ENCODE measurements at places on chromosomes 7 and 10.

GRCh38 chr7:150620617-150621371 lies 11.4 kb downstream of the GIMAP6 start:
- no peak for DNase-seq

GRCh38 chr10:25725917-25726716 lies 207.9 kb upstream of the MYO3A start:
- no peak for DNase-seq

DNA sequence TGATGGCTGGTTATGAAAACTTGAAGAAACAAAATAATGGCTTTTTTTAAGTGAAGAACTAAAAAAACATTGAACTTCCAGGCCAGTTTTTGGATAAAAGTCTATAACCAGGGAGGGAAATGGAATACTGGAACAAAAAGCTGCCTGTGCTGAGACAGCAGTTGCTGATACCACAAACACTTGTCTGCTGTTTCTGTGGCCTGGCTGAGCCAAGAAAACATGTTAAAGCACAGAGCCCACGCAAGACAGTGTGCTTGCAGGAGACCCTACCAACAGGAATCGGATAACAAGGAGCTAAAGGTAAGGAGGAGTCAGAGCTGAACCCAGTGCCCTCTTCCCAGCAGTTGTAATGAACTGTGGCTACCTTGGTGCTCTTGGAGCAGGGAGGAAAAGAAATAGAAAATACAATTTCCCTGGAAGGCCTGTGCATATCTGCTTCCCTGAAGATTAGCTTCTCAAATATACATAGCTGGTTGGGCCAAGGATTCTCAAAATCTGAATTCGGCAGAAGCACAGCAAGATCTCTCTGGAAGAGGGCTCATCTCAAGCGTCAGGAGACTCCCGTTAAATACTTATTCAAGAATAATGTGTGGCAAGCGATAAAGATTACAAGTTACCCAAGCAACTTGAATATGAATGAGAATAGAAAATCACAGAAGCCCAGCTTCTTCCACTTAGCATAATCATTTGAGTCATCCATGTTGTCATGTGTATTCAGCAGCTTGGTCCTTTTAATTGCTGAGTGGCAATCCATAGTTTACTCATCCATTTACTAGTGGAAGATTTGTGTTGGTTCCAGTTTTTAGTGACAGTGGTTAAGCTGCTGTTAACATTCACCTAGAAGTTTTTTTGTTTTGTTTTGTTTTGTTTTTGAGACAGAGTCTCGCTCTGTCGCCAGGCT lies 87.6 kb downstream of the NOD1 start:
- DNase-seq = no peak

DNA sequence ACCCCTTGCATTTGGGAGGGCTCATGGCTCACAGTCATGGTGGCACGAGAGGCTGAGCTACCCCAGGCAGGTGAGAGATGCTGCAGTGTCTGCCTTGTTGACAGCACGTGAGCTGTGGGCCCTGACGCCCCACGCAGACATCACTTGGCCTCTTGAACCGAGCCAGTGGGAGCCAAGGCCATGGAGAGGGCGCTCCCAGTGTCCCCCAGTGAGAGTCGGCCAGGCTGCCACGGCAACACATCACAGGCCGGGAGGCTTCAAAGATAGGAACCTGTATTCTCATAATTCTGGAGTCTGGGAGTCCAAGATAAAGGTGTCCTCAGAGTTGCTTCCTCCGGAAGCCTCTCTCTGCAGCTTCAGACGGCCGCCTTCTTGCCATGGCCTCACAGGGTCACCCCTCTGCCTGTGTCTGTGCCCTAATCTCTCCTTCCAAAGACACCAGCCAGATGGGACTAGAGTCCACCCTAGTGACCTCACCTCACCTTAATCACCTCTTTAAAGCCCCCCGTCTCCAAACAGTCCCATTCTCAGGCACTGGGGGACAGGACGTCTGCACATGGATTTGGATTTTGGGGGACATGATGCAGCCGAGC lies 119.6 kb downstream of the KLF6 start:
- DNase-seq = no peak

GRCh38 chr10:113762083-113762482 lies 10.6 kb downstream of the PLEKHS1 start:
- no peak for DNase-seq

DNA sequence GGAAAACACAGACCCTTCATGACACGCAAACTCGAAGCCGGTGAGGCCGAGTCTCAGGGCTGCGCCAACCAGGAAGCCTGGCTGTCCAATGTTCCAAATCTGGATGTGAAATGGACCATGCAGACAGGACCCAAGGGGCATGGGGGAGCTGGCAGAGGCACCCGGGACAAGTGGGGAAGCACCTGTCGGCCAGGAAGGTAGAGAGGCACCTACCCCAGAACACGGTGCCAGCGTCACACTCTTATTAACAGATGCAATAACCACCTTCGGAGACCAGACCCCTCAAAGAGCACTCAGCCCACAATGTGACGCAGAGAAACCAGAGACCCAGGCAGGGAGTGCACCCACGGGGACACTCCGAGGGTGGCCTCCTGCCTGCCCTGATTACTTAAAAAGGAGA lies 88.3 kb upstream of the PDGFA start:
- no peak for DNase-seq

DNA sequence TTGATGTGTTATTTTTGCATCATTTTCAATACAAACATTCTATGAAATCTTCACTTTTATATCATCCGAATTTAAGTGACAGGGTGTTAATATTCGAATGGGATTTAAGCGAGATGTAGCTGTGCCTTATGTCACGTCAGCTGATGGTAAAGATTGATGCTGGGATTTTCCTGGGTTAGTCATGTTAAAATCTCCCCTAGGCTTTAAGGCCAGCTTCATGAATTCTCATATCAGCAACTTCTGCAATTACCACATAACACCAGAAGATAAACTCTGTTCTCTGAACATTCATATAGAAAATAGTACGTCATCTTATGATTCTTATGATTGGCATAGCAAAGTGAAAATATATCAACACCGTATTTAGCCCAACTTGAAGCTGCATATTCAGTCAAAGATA lies 669.2 kb downstream of the PCDH15 start:
- DNase-seq = no peak

GRCh38 chr7:368651-369475 lies 78.9 kb downstream of the FOXL3 start:
- no peak for DNase-seq

All from activated naive CD4-positive, alpha-beta T cell (primary cell).